Urinary bladder (tissue), 4 donors: ENCODE measurements at places on chromosomes 2 and 18.
A peak's percentile ranks its signal among the peaks of the same experiment; 100 is the strongest.

- no peak for DNase-seq
Observed at GRCh38 chr18:76579301-76579695, 84.3 kb upstream of the ZNF516 start.

DNA sequence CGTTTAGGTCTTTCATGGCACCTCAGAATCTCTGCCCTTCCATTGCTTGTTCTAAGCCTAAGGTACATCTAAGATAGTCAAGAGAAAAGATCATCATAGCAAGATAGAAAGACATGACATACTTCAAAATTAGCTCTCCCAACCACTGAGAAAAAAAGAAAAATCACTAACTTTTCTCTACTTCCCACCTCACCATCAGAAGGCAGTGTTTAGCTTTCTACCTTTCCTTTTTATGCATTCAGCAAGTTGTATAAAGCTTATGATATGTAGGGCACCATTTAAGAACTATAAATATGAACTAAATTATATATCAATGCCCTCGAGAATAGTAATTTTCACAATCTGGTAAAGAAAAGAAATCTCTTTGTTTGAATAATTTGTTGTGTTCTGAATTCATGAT is 331.8 kb upstream of the VWC2L start:
- no peak for DNase-seq

GRCh38 chr2:72682061-72682460 is 143.8 kb downstream of the EXOC6B start:
- no peak for DNase-seq

DNA sequence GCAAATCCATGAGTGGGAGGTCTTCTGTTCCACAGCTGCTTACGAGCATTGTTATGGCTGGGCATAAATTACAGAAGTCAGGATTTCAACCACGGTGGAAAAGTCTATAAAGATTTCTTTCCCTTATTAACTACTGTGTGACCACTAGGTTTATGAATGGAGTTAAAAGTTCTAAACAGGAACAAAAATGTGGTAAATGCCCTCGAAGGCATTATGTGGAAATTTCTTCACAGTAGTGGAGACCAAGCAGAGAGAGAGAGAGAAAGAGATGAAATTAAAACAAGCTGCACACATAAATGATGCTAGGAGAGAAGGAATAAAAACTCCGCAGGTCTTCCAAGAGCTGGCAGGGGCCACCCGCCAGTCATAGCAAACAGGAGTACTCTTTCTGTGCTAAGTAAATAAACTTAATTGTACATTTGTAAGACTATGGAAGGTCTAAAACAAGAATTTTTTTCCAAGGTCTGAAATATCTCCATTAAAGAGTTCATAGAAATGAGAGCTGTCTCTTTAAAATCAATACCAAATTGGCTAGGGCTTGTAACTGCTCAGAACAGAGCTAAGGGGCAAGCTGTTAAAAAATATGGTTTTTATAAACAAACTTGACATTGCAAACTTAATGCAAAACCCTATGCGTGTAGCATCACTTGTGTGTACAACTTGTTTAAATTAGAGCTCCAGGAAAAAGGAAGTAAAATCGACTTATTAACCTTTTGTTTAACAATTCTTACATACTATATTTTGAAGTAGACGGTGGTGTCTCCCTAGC is 438.2 kb downstream of the MEIS1 start:
- DNase-seq: no peak

- no peak for DNase-seq
Observed at GRCh38 chr2:186457908-186458307, 28.2 kb upstream of the ZC3H15 start.

DNA sequence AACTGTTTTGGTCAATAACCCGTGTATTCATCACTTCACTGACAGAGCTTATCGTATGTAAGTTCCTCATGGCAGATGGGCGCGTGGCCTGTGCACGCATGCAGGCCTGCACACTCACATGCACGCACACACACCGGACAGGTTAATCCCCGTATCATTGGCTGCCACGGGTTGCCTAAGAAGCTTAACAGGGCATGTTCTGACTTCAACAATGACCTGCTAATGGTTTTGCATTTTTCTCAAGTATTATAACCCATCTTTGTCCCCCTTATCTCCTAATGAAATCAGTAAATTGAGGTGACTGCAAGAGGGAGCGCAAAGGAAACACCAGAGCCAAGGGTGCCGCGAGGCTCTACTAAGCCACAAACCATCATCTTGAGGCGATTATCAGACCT is 399.0 kb upstream of the ID2 start:
- DNase-seq: no peak

GRCh38 chr18:42706618-42707017 is 408.9 kb downstream of the RIT2 start:
- DNase-seq: peak; percentile 74

- no peak for DNase-seq
Observed at GRCh38 chr2:204282525-204282924, 262.8 kb upstream of the PARD3B start.

- DNase-seq: no peak
Observed at GRCh38 chr2:190379249-190379964, 28.7 kb upstream of the MFSD6 start.
